ENCODE measurements at places on chromosomes 11 and 22. TPM values are rescaled to one million over a fixed set of nuclear protein-coding genes. Genes with fewer than 3 reads are reported as not detected.

DNA sequence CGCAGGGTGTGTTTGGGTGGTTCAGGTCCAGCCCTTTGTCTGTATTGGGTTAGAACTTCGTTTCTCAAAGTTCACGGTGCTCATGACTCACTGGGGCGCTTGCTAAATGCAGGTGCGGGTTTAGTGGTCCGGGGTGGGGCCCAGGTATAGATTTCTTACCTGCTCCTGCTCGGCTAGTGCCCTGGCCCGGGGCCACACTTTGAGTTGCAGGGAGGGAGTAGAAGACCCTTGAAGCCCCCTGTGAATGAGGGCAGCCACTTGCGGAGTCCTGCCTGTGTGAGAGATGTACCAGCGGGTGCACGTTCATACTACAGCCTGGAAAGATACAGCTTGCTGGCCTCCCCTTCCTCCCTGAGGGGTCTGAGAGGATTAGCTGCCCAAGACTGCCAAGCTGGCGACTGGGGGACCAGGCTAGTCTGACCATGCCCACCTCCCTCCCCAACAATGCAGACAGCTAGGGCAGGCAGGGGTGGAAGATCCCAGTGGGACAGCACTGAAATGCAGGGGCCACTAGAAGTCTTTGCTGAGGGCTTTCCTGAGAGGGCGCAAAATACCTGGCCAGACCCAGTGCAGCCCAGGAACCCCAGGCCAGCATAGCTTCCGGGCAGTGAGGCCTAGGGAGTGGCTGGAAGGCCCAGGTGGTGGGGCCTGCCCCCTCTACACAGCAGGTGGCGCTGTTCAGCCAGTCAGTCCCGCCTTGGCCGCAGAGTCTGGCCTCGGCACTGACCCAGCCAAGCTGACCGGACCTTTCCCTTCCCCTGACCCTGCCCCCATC lies 5.1 kb upstream of the MYRF start:
- no peak overlapping the region for H3K27ac ChIP-seq
- peaks cover 5% of the 10 kb centered on the region for H3K4me1 ChIP-seq
- peak; percentile 83 for DNase-seq
- no peaks in the 10 kb centered on the region for H3K36me3 ChIP-seq
- H3K4me3 ChIP-seq = no peak overlapping the region
- no peaks in the 10 kb centered on the region for H3K27me3 ChIP-seq

GRCh38 chr11:109166441-109166840 lies 255.5 kb upstream of the C11orf87 start:
- H3K27ac ChIP-seq = no peak overlapping the region
- H3K36me3 ChIP-seq = no peaks in the 10 kb centered on the region
- no peak overlapping the region for H3K4me3 ChIP-seq
- no peaks in the 10 kb centered on the region for H3K27me3 ChIP-seq
- H3K4me1 ChIP-seq = no peaks in the 10 kb centered on the region

- no peak overlapping the region for H3K27ac ChIP-seq
- no peaks in the 10 kb centered on the region for H3K36me3 ChIP-seq
- H3K4me1 ChIP-seq = peaks cover 32% of the 10 kb centered on the region
- H3K4me3 ChIP-seq = no peak overlapping the region
- H3K27me3 ChIP-seq = no peaks in the 10 kb centered on the region
Measured at GRCh38 chr11:67470337-67471002, 1.4 kb upstream of the TMEM134 start.

GRCh38 chr11:67422891-67423290 lies 5.4 kb upstream of the RPS6KB2 start:
- H3K4me1 ChIP-seq = peaks cover 30% of the 10 kb centered on the region
- DNase-seq = no peak
- no peak overlapping the region for H3K27ac ChIP-seq
- H3K27me3 ChIP-seq = no peaks in the 10 kb centered on the region
- H3K4me3 ChIP-seq = no peak overlapping the region

Gene OR10G4
- total RNA-seq = not detected
